ENCODE measurements at places on chromosomes 5 and 9. TPM values are rescaled to one million over a fixed set of nuclear protein-coding genes. Genes with fewer than 3 reads are reported as not detected.
A peak's percentile ranks its signal among the peaks of the same experiment; 100 is the strongest.

DNA sequence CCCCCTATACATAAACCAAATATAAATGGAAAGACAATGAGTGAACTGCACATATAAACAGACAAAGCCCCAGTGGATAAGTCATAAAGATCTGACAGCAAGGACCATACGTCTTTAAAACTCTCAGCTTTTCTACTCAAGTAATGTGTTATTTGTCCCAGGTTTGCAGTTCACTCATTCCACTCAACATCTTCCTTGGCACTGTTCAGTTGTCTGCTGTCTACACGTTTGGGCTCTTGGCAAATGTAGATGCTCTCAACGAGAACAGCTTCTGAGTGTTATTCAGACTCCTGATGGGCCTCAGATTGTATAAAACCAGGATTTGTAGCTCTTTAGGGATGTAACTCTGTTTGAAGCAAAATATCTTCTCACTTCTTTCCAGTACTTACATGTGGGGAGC, 198.2 kb upstream of the SEMA6A start:
- no peak for DNase-seq

GRCh38 chr9:100011062-100011681, 87.6 kb downstream of the ERP44 start:
- no peak for DNase-seq

DNA sequence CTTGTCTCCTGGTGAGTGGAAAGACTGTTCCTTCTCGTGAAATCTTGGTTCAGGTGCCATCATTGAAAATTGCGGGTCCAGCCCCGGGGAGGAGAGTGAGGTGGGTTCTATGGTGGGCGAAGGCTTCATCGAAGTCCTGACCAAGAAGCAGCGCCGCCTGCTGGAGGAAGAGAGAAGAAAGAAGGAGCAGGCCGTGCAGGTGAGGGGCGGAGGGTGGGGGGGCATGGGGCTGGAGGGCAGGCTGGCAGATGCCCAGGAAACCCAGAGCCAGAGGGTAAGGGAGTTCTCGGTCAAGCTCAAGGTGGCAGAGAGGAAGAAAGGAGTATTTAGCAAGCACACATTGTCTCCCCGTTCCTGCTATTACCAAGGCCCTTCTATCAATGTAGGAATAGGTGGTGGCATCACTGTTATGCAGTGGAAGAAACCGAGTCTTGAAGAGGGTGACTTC, 24.3 kb upstream of the POMT1 start:
- peak; percentile 44 for DNase-seq

GRCh38 chr9:130663977-130664250, 480 bp upstream of the PRDM12 start:
- DNase-seq = no peak

- no peak for DNase-seq
Measured at GRCh38 chr5:36685631-36686288, 79.4 kb downstream of the SLC1A3 start.

DNA sequence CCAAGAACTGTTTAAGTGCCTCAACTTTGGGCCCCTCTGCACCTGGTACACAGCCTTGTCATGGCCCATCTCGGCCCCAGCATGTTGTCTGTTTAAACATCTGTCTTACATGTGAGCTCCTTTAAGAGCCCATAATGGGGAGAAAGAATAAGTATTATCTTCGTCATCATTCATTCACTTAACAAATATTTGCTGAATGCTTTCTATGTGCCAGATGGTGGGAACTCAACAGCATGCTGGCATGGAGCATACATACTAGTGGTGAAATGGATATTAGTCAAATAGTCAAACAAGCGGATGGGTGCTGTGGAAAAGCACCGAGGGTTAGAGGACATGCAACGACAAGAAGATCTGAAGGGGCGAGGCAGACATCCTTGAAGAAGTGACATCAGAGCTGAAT, 54.5 kb downstream of the GABBR2 start:
- DNase-seq = no peak

- no peak for DNase-seq
Measured at GRCh38 chr9:92507496-92507895, 25.2 kb upstream of the ASPN start.

FOXD1 gene
- not detected for total RNA-seq

- DNase-seq = no peak
Measured at GRCh38 chr5:139849942-139850341, 54.3 kb downstream of the PSD2 start.

SOX30 gene
- not detected for total RNA-seq

DNA sequence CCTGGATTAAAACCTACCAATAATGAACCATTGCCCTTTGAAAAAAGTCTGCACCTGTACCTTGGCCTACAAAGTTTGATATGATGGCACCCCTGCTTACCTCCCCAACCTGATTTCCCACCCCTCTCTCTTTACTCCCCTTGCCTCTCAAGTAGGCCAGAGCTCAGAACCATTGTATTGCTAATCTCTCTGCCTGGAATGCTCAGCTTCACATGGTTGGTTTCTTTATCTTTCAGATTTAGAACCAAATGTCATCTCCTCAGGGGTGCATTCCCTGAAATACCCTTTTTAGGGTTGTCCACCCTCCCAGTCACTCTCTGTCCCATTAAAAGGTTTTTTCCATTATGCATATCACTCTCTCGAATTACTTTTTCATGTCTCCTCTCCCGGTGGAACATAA, 116.6 kb upstream of the VCAN start:
- DNase-seq = no peak

ZNF883 gene
- 3.0 TPM for total RNA-seq

GRCh38 chr5:82011761-82012160, 39.9 kb downstream of the ATG10 start:
- DNase-seq = no peak

- no peak for DNase-seq
Measured at GRCh38 chr9:107284636-107285035, 1.6 kb downstream of the RAD23B start.

- no peak for DNase-seq
Measured at GRCh38 chr9:107016383-107016782, 153.4 kb downstream of the ZNF462 start.

GRCh38 chr5:7886849-7887475, 18.0 kb downstream of the MTRR start:
- DNase-seq = no peak

TNFSF15 gene
- 2.0 TPM for total RNA-seq

MCIDAS gene
- not detected for total RNA-seq

DNA sequence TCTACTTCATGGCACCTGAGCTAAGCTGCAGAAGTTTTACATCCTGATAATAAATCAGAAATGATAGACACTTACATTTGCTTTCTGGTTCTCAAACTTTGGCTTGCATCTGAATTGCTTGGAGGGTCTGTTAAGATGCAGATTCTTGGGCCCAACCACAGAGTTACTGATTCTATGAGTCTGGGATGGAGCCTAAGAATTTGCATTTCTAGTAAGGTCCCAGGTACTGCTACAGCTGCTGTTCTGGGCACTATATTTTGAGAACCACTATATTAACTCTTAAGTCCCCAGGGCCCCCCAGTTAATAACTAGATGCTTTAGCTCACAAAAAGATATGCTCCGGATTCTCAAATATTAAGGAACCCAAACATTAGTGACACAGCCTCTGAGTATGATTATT, 69.8 kb upstream of the DAB2 start:
- DNase-seq = no peak

DNA sequence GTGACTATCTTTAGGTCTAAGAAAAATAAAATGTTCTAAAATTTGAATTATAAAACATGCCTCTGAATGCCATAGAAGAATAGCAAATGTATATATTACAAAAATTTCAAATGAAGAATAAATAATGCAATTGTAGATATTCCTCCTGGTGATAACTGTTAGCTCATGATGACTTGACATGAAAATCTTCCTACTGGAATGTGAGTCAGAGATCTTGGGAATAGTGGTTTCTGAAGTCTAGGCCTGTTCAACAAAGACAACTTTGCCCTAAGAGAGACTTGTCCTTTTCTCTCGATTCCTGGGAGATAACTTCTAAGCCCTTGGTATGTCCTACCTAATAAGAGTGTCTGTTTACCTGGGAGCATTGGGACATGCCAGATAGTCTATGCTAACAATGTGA, 746.3 kb upstream of the RIOK2 start:
- no peak for DNase-seq

DNA sequence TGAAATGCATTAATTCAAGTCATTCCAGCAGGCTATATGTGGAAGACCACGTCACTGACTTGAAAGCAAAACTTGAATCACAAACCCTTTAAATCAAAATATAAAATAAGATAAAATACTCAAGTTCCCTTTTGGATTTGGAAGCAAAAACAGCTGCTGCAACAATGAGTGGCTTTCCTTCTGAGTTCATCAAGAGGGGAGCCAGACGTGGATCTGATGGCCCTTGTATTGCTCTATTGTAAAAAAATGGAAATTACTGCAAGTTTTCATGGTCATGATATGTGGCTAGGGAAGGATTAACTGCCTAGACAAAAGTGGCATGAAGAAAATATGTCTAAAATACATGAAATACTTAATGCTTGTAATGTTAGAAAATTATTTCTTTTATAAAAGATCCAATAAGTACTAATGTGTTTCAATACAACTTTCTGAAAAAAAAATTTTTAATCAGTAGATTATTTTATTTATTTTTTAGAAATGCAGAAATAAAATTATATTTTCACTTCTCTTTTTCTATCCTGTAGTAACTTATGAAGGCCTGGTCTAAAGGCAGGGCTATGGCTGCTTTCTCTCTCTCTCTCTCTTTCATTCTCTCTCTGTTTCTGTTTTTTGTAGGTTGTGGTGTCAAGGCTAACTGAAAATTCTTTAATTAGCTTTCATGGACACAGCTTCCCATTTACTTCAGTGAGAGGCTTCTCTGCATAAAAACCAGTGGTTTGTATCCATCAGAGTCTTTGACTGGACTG, 24.0 kb downstream of the LIX1 start:
- DNase-seq = no peak

SH3TC2 gene
- not detected for total RNA-seq

DNA sequence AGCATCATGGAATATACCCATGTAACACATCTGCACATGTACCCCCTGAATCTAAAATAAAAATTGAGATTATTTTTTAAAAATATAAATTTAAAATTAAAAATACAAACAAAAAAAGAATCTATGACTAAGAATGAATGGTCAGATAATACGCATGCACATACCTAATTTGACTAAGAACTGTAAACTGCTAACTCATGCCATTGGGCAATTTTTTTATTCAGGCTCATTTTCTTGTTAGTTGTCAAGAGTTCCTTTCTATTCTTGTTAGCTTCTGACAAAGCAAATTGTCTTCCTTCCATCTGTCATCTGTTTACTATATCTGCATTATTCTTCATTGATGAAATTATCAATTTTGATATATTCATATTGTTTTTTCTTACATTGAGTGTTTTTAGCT, 69.5 kb upstream of the HAND1 start:
- no peak for DNase-seq

GRCh38 chr9:132293145-132293721, 61.6 kb downstream of the SETX start:
- no peak for DNase-seq

DNA sequence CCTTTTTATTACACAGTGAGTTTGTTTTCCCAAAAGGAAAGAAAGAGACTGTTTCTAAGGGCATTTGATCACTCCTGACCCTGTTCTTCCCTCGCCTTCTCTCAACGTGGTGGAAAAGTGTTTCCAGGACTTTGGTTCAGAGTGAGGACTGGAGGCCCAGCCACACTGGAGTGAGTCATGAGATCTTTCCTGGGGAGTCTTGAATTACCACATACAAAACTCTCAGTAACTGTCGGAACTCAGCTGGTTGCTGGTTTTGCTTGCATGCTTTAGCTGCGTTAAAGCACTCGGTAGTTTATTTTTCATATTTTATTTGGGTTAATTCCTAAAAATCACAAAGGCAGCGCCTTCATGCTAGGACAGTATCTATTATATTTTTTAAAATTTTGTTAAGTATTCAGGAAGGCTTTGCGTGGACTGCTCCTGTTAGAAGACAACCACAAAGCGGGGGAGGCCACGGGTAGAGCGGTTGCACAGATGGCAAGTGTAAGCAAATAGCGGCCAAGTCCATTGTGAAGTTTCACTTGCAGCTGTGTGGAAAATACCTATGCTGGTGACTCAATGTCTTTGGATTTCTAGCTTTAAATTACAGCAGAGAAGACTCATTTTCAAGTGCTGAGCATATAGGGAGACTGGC, 77.7 kb downstream of the ARSB start:
- no peak for DNase-seq

DNA sequence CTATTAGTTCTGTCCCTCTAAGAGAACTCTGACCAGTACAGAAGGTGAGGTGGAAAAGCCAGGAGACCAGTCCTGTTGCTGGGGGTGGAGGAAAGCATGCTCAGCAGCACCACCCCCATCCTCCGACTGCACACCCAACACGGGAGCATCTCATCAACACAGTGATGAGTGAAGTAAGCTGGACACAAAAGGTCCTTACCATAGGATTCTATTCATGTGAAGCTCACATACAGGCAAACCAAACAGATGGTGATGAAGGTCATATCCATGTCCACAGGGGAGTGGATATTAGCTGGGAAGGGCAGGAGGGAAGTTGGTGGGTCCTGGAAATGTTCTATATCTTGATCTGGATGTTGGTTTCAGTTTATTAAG, 14.8 kb upstream of the MARCHF6 start:
- no peak for DNase-seq

GRCh38 chr5:138470322-138471051, 5.2 kb downstream of the EGR1 start:
- DNase-seq = peak; percentile 31

DNA sequence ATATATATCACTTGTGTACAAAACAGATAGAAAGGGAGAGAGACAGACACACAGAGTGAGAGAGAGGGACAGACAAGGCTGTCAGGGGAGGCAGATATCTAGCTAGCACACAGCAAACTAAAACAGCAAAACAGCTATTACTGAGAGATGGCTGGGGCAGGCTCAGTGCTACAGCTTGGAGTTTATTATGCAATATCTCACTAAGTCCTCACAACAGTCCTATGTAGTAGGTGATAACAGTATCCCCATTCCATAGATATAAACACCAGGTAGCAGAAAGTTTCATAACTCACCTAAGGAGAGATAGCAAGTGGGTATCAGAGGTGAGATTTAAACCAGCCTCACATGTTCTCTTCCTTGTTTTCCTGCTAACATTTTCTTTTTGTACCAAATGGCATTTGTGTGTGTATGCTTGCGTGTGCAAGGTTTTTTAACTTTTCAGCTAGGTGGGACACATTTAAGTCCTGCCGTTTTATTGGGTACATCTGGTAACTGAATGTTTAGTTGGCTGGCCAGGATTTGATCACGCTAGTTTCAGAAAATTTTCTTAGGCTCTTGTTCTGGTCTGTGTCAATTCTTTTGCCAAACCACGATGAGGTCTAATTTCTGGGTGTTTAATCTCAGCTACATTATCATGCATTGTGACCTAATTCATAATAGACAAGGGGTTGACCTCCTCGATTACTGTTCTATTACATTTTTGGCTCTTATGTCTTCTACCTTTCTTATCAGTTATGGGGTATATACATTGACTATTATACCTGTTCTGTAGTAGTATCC, 105.1 kb downstream of the LMNB1 start:
- no peak for DNase-seq

DNA sequence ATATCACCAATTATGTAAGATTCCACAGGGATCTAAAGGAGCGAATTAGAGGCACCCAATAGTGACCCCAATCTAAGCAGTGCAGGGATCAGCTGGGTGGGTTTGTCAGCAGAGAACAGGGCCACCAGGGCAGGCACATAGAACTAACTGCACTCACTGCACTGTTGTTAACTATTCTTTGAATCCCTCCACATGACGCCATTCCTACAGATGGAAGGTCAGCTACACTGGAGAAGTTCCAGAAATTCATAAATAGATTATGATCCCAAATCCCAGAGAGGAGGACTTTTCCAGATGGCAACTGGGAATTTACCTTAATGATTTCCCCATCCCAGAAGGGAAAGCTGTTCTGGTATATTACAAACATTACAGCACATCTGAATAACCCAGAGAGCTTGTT, 84.2 kb downstream of the THBS4 start:
- DNase-seq = no peak

- DNase-seq = no peak
Measured at GRCh38 chr9:34154057-34154456, 24.8 kb upstream of the UBAP1 start.
